LoVo (cell line): ENCODE measurements at places on chromosomes 6 and 20.

GRCh38 chr6:82870582-82871172, 195.0 kb downstream of the UBE3D start:
- DNase-seq: no peak

DNA sequence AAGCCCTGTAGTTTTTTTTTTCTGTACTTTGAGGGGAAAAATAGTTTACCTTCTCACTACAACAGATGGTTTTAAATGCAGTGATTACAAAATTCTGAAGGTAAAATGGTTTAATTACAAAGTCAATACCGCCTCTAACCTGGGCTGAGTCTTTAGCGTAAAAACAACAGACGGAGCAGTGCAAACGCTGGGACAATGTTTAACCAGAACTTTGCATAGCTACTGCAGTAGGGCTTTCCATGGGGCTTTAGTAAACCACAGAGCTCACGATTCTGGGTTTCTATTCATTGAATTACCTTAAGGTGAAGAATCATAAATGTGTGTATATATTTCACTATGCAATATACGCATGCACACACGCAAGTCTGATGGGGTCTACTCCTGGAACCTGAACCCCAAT, 77.9 kb downstream of the RFX6 start:
- no peak for DNase-seq

DNA sequence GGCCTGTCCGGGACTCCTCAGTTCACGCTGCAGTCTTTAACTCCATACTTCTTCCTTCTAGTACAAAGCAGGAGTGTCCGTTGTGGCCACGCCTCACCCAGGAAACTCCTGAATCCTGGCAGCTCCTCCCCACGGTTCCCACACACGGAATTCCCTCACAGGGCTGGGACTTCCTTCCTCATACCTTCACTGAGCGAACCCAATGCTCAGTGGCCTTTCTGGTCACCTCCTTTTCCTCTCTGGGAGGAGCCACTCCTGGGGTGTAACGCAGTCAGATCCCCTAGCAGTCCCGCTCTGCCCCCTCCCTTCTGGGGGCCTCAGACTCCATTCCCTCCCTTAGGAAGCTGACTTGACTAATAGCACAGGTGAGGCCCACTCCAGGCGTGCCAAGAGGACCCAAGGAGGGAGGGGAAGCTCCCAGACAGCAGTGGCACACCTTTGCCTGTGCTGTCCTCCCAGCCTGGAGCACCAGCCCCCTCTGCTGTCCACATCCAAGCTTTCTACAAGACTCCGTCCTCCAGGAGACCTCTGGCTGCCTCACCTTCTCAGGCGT, at the start of gene SLC52A3:
Gene SLC52A3 (minus strand): TSS at position 75 of the 553 bp plus-strand sequence. CDS start 2,726 bp downstream, outside the sequence.
- peak; percentile 94 for DNase-seq

- no peak for DNase-seq
These were observed 130.4 kb upstream of the PREP start for GRCh38 chr6:105533301-105533700.

GRCh38 chr20:23697947-23698346, 9.1 kb upstream of the CST4 start:
- DNase-seq: no peak

DNA sequence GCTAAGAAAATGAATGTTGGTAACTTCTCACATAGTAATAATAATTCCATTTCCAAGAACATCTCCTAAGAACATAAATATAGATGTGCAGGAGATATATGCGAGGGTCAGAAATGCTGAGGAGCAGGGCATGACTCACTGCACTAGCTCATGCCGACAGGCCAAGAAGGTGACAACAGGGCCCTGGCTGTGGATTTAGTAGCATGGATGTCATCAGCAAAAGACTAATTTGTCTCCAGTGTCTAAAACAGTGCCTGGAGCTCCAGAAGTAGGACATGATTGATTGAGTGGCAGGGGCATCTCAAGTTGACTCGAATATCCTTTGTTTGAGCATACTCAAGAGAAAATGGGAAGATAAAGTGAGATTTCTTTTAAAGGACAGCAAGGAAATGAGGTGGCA, 207.0 kb upstream of the FOXA2 start:
- DNase-seq: no peak

- peak; percentile 3 for DNase-seq
These were observed 338 bp downstream of the SRXN1 start for GRCh38 chr20:652615-653109.

DNA sequence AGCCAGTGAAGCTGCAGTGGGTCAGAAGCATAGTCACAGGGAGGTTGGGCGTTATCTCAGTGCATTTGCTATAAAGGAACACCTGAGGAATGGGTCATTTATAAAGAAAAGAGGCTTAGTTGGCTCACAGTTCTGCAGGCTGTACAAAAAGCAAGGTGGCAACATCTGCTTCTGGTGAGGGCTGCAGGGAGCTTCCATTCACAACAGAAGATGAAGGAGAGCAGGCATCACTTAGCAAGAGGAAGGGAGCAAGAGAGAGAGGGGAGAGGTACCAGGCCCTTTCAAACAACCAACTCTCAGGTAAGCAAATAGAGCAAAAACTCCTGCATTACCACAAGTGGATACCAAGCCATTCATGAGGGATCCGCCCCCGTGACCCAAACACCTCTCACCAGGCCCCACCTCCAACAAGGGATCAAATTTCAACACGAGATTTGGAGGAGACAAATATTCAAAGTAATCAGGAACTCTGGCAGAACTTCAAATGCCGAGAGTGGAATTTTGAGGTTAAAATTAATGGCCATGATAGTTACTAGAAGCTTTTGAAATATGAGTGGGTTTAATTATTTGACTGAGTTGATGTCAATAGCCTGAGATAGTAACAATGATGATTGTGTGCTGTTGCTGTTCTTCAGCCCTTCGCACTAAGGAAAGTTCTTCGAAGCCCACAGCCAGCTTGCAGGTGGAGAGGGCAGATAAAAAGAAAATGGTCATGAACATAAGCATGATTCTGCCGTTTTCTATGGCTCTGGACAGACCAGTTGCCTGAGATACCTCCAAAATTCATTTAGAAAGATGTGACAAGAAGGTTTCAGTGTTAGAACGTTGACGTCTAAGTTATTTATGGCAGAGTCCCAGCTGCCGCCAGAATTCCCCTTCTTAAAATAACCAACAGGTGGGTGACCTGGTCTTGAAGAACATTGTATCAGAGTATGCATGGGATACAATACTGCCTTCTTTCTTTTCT, 55.3 kb upstream of the ADTRP start:
- peak; percentile 19 for DNase-seq
